ENCODE measurements at places on chromosomes 3 and 15.
A peak's percentile ranks its signal among the peaks of the same experiment; 100 is the strongest.

DNA sequence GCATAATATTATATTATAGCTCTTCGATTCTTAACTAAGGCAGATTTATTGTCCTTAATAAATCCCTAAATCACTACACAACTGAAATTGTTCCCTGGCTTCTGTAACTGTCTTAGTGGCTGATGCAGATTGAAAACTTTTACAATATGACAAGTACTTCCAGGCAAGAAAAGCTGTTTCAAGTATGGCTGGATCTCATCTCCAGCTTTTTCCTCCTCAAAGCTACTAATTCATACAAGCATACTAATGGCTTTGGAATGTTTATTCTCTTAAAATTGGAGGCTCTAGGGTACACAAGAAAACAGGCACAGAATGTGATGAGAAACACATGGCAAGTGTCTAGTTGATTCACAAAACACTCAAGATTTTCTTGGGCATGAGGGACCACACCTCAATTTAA lies 351.5 kb upstream of the ICE2 start:
- DNase-seq = no peak

DNA sequence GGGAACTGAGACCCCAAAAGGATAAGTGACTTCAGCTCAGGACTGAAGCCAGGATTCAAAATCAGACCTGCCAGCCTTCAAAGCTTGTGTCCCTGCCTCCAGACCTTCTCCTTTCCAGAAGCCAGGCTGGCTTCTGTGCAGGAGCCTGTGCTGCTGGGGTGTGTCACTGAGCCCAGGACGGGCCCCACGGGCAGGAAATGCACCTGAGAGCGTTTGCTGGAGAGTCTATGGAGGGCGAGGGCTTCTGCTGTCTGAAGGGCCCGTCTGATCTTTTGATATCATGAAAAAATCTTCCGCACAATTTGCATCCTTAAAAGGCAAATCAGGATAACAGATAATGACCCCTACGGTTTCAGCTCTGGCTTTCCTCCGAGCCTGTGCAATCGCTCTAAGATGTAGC lies 125.4 kb downstream of the FAM43A start:
- no peak for DNase-seq

GRCh38 chr15:60374628-60375081 lies 23.1 kb downstream of the ANXA2 start:
- DNase-seq = peak; percentile 83

DNA sequence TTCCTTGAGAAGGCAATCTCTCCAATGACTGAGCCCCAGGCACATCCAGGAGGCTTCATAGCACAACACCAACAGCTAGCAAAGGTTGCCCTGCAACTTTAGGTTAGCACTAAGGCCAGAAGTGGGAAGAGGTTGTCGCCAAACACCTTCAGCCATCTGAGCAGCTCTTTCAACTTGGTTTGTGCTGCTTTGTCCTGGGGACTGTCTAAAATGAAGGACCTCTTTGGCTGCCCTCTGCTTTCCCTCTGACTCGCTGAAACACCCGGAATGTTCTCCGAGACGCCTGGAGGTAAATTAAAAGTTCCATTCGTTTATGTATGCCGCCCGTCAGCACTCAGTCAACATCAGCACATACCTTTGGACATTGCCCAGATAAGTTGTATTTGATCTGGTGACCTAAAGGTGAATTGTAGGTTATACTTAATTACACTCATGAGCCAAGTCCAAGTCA lies 121.2 kb upstream of the NR2F2 start:
- no peak for DNase-seq

DNA sequence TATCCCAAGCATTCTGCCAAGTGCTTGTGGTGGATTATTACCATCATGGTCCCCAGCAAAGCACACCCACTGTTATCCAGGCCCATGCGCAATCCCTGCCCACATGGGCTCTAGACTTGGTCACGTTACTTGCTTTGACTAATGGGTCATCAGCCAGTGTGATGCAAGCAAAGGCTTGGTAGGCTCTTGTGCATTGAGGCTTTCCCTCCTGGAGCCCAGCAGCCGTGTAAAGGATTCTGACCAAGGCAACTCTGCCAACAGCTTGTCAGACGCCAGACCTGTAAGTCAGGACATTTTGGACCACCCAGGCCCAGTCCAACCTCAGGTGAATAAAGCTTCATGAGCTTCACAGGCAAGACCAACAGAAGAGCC lies 93.9 kb downstream of the ABHD5 start:
- DNase-seq = no peak

DNA sequence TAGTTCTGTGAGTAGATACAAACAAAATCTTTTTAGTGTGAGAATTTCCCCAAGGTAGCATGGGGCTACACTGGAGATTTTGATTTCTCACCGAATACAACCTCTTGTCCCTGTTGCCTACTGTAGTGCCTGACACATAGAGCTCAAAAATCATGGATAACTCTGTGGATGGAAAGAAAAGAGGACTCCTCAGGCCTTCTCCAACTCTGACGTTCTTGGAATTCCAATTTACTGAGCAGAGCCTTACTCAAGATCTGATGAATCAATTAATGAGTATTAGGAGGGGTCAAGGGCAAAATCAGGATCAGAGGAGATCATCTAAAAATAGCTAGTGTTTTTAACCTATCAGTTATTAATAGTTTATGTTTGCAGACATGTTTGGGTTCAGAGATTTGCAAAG lies 46.7 kb upstream of the PYDC2 start:
- no peak for DNase-seq

DNA sequence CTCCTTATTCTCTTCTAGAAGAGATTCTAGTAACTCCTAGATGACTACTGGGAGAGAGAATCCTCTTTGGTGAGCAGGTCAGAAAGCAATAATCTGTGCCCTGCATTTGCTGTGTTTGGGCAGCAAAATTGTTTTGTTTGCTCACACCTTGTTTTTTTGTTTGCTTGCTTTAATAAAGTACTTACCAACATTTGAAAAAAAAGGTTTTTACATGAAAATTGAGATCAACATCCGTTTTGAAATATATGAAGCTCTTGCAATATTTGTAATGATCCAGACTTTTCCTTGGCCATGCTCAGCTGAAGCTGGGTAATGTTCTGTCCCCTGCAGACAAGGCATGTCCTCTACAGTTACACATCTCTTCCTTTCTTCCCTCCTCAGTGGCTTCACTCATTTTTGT lies 62.2 kb downstream of the DIPK2A start:
- no peak for DNase-seq

DNA sequence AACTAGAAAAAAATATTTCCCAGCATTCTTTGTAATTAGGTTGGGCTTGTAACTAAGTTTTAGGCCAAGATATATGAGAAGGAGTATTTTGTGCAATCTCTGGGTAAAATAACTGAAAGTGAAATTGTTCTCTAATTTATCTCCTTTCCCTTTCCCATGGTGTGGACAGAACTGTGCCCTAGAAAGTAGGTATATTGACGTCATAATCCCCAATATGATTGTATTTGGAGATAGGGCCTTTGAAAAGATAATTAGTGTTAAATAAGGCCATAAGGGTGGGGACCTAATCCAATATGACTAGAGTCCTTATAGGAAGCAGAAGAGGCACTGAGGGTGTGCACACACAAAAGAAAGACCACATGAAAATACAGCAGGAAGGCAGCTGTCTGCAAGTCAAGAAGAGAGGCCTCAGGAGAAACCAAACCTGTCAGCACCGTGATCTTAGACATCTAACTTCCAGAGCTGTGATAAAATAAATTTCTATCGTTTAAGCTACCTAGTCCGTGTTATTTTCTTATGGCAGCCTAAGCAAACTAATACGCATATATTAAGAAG lies 106.6 kb downstream of the KCNH8 start:
- DNase-seq = no peak

- DNase-seq = no peak
Observed at GRCh38 chr3:23820888-23821287, 15.1 kb downstream of the UBE2E1 start.

DNA sequence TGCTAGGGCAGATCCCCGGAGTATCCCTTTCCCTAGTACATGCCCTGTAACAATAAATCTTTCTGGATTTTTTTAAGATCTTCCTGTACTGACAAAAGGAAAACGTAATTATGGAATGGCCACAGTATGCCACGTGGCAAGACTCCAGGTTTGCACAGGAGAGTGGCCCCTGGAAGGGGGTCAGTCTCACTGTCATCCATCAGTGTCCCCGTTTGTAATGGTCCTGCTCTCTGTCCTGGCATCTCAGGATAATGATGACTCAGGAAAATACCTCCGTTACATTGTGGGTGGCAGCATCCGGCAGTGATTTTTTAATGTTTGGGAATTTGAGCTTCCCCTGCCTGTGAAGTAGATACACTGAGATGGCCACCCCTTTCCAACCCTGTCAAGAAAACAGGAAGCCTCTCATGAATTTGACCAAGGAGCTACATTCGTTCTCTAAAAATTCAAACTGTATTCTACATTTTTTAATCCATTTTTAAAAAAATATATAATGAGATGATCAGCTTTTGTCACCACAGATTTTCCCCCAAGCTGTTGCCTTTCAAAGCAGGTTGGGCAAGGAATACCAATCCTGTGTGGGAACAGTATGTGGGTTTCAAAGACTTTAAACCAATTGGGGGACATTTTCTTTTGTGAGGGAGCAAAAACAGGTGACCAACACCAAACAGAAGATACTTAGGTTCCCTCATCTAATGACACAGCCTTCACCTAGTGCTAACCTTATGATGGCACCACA lies 110.4 kb downstream of the C3orf70 start:
- no peak for DNase-seq

DNA sequence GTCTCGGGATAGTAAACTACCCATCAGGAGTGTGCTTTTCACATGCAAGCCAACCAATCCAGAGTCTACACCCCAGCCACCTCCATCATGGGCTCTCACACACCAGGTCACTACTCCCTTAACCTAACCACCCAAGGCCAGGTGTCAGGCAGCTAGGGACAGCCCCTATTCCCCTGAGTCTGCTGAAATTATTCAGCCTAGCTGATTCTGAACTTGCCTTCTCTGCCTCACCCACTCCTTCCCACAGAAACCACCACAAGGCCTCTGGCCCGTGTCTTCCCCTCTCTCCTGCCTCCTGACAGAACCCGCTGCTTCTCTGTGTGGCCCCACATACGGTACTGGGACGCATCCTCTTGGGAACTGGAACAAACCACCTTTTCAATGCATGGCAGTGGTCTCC lies 82.1 kb downstream of the PCSK6 start:
- no peak for DNase-seq

GRCh38 chr3:161508852-161509477 lies 12.4 kb downstream of the OTOL1 start:
- no peak for DNase-seq

- DNase-seq = no peak
Observed at GRCh38 chr15:72445426-72445825, 28.7 kb upstream of the ARIH1 start.

DNA sequence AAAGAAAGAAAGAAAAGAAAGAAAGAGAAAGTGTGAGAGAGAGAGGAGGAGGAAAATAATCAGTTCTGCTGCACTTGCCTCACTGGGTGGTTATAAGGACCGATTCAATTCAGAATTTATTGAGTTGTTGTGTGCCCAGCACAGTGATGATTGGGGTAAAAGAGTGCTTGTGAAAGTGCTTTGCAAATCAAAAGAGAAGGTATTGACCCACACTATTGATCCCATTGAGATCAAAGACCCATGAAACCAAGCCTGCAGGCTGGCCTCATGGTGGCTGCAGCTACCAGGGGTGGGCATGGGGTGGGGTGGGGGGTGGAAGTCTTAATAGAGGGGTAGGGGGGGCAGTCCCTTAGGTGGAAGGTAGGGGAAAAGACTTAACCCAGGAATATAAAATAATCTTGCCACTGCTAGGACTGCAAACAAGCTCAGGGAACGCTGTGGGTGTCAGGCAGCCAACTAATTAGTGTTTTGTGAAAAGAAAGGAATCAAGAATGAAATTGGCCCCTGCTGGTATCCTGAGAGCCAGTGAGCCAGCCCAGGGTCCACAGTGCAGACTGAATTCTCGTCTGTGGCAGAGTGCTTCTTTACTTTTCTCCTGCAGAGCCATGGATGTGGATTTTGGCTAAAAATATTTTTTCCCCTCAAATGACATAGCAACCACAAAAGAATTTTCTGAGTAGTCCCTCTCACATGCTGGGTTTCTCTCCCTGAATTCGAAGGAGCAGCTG lies 34.2 kb downstream of the CLEC3B start:
- DNase-seq = no peak

DNA sequence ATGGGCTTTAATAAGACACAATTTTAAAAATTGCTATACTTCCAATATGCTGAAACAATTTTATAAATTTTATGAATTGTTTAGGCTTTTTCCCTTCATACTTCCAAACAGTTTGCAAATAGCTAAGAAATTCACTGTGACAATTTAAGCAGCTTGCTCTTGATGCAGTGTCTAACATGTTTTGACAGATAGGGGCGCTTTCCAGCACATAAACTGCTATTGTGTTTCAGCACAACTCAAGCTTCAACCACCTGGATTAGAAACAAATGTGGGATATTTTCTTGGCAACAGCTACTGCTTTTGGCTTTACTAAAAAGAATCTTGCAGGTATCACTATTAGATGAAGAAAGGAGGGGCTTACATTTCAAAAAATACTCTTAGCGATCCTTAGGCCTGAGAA lies 565.8 kb upstream of the DPPA4 start:
- DNase-seq = no peak

- DNase-seq = peak; percentile 68
Observed at GRCh38 chr3:190120269-190121060, at the start of gene P3H2. TSS of gene P3H2 (minus strand) at chr3:190120897. CDS start at chr3:190120731, 166 bp downstream.

DNA sequence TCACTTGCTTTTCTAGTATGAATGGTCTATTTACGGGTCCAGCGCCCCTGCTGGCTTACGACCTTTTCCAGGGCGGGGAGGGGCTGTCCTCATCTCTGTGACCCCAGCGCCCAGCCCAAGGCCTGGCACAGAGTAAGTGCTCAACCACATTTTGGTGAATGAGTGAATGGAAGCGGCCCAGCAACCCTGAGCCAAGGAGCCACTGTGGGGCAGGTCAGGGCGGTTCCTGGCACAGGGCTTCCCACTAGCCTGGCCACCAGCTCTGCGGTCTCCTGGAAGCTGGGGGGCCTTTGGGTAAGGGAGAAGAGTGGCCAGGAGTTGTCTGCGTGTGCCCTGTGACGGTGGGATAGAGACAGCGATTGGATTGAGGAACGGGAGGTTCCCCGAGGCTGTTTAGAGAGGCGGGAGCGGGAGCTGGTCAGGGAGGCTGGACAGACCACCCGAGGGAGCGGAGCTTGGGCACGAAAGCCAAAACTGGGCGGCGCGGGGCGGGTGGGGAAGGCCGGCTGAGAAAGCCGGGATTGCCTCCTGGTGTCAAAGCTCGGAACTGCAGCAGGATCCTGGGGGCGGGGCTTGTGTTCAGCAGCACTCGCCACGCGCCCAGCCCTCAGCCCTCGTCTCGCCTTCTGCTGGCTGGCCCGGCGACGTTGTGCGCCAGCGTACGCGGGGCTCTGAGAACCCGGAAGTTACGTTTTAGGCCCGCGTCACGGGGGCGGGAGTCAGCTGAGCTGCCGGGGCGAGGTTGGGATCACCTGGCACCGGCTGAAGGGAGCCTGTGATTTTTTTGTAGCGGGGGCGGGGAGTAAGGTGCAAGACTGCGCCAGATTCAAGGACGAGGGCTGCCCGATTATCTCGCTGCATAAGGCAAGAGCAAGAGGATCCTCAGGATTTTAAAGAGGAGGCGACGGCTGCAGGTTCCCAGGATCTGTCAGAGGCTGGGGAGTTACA lies at the start of gene VPS18:
TSS of gene VPS18 (plus strand) at position 718 of the 948 bp plus-strand sequence. CDS start 319 bp downstream, outside the sequence.
- peak; percentile 97 for DNase-seq

DNA sequence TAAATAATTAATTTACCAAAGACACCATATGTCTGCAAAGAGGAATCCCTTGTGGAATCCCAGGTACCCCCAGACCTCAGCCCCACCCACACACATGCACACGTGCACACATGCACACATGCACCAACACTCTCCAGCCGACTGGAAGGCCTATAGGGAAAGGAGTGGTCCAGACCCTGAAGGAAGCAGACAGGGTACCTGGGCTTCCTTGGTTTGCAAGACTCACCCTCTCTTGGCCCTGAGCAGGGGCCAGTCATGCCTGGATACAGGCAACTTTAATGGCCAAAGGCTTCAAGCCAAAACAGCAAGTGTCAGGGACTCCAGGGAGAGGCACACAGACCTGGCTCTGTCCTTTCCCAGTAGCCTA lies 8.9 kb upstream of the HAPLN3 start:
- DNase-seq = no peak

Data from NCI-H1436 (cell line).